8988T (cell line): ENCODE measurements at places on chromosomes 6 and 20.

- DNase-seq = no peak
These were observed 7.0 kb downstream of the ZNF217 start for GRCh38 chr20:53586640-53587039.

DNA sequence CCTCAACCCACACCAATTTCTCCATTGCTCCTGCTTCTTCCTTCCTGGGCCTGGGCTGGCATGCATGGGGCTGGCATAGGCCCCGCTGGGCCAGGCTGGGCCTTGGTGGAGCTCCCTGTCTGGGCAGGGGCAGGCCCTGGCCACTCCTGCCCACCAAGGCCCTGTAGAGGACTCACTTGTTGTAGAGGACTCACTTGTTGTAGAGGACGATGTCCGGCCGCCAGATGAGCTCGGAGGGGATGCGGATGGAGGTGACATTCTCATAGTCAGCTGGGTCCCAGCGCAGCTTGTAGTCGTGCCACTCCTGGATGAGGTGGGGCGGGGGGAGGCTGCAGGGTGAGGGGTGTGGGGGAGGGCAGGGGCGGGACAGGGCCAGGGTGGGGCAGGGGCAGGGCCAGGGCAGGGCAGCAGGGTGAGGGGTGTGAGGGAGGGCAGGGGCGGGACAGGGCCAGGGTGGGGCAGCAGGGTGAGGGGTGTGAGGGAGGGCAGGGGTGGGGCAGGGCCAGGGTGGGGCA lies 5.3 kb downstream of the CHRNA4 start:
- no peak for DNase-seq

- DNase-seq = no peak
These were observed 46.9 kb downstream of the OGFRL1 start for GRCh38 chr6:71335544-71335943.

DNA sequence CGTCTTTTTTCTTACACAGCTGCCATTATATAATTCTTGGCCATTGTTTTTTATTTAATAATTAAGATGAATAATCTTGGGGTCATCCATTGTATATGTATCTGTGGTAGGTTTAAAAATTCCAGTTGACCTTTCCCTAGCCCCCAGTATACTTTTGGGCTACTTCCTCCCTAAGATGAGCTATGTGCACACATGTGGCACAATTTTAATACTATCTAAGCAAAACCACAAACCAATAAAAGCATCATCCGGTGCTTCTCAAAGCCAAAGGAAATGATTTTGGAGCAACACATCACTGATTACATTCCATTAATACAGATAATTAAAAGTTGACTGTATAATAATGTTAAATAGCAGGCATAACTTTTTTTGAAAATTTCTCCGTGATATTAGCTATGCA lies 161.2 kb downstream of the ATXN1 start:
- DNase-seq = no peak

- no peak for DNase-seq
These were observed 49.9 kb downstream of the RIN2 start for GRCh38 chr20:19807946-19808330.

GRCh38 chr20:61316346-61316745 lies 64.3 kb downstream of the CDH4 start:
- no peak for DNase-seq

- no peak for DNase-seq
These were observed 723 bp downstream of the MANEA start for GRCh38 chr6:95578106-95578410.
